ENCODE measurements at places on chromosomes 2 and 18.

GRCh38 chr2:156590085-156590739 lies 154.0 kb downstream of the GPD2 start:
- no peak for DNase-seq

- no peak for DNase-seq
Observed at GRCh38 chr2:232385660-232386489, 7.3 kb downstream of the ALPP start.

- no peak for DNase-seq
Observed at GRCh38 chr2:217638533-217638932, 364.3 kb downstream of the TNS1 start.

- no peak for DNase-seq
Observed at GRCh38 chr2:1598041-1598710, 146.1 kb downstream of the PXDN start.

GRCh38 chr2:187440101-187440675 lies 7.9 kb downstream of the CALCRL start:
- DNase-seq: no peak

GRCh38 chr2:67260343-67261277 lies 136.5 kb upstream of the ETAA1 start:
- no peak for DNase-seq

DNA sequence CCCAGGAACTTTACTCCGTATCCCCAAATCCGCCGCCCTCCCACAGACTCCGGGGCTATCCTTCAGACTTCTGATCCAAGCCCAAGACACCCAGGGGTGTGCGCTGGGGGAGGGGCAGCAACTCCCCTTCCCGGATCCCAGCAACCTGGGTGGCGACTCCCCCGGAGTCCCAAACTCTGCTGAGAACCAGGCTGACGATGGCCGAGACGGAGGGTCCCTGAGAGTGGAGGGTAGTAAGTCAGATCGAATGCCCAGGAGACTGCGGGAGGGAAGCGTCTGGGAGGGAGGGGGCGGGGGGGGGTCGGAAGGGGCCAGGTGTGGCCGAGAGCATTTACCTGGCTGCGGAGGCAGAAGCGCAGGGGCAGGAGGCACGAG lies 7.0 kb upstream of the TNS1 start:
- DNase-seq: no peak

DNA sequence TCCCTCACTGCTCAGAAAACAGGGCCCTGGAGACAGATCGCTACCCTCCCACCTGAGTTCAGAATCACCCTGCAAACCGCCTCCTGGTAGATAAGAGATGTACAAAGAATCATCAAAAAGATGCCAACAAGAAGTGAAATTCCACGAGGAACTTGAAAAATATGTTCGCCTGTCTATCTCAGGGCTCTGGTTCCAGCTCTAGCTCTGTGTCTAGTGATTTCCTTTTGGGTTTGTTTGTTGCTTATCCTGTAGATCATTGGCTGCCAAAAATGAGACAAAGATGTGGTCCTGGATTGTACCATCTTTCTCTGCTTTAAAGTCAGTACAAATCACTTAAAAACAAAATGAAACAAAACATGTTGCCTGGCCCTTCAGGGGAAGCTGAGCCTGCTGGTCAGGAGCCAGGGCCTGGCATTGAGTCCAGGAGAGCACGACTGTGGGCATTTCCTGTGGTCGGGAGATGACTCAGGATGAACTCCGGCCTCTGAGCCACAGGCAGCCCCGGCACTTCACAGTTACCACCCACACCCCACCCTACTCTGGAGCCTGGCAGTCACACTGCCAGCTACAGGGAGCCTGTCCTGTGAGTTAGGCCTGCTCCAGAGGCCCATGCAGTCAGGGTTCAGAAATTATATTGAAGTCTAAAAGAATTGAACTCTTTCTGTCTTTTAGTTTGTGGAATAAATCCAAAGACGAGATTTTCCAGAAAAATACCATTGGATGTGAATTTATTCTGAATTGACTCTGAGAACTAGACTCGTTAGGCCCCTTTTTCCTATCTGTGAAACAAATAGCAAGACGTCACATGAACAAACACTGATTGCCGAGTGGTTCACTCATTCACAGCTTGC lies 8.0 kb upstream of the ITGB6 start:
- DNase-seq: no peak

GRCh38 chr2:154623819-154624218 lies 74.7 kb upstream of the KCNJ3 start:
- no peak for DNase-seq

- DNase-seq: no peak
Observed at GRCh38 chr2:64748561-64748960, 94.8 kb upstream of the SERTAD2 start.

All from activated CD4-positive, alpha-beta T cell treated with anti-CD3 and anti-CD28 coated beads, Interleukin-2, amount 50 U/mL, for 1 hour (primary cell).